DND-41 (cell line): ENCODE measurements at places on chromosomes 16 and 17.

DNA sequence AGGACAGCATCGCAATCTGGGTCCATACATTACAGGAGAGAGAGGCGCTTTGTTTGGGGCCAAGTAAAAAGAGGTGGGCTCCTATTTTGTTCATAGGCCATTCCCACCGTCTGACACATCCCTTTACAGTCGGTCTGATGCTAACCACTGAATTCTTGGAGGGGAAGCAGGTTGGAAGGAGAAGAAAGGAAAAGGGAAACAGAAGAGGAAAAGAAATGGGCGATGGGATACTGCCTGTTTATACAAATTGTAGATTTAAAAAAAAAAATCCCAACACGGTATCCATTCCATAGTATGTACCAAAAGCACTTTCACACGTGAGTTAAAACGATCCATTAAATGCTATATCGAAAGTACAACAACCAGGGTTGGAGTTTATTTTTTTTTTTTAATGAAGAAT is 4.0 kb upstream of the ZFHX3 start:
- DNase-seq: no peak

DNA sequence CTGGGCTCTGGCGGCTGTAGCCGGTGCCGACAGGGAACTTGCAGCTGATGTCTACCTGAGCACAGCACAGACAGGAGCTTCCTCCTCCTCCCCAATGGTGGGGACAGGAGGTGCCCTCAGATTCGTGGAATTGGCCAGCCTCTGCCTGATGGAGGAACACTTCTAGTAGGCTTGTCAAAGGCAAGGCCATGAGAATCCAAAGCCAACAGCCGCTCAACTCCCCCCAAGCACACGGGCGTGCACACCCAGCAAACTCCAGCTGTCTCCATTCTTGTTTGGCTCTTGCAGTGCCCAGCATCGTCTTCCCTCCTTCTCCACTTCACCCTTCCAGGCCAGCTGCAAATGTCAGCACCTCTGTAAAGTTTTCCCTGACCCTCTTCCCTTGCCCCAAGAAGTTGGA is 35.1 kb downstream of the SCNN1G start:
- DNase-seq: no peak

GRCh38 chr17:54194268-54194667 is 371.5 kb downstream of the KIF2B start:
- DNase-seq: no peak

DNA sequence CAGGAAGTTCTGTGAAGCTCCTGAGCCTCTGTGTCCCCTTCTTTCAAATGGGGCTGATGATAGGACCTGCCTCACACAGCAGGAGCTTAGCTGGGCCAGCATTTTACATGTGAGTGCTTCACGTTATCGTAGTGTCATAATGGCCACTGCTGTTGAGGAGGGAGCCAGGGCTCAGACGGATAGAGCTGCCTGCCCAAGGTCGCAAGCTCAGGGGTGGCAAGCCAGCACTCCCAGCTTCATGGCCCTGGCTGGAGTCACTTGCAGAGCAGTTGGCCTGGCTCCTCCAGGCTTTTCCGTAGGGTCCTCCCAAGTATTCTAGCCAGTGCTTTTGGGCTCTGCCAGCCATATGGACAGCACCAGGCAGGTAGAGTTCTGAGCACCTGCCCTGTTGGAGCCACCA is 115.1 kb downstream of the SOCS1 start:
- DNase-seq: no peak

DNA sequence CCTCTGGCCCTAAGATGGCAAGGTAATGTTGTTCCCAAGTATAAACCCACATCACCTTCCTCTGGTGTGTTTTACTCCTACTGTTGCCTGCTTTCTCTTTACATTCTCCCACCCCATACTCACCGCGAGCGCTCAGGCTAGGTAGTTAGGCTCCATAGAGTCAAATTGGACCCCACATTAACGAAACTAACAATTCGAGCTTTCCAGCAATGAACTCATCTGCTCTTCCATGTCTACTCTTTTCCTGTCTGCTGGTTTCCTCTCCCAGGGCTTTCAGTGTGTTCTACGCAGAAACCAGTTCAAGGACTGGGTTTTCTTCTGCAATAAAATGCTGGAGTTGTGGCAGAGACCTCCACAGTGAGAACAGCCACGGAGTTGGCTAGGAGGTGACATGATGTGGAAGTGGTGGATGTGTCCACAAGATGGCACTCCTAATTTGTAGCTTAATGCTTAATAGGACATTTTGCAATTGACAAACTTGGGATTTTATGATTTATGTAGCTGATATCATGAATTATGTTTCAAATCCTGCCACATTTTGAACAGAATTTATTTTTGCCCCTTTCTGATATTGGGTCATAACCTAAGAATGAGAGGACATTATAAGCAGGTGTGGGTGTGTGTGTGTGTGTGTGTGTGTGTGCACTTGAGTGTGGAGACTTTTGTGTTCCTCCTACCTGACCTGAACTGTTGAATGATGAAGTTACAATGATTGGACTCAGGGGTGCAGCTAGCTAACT is 2.2 kb upstream of the UQCRC2 start:
- peak; percentile 19 for DNase-seq

DNA sequence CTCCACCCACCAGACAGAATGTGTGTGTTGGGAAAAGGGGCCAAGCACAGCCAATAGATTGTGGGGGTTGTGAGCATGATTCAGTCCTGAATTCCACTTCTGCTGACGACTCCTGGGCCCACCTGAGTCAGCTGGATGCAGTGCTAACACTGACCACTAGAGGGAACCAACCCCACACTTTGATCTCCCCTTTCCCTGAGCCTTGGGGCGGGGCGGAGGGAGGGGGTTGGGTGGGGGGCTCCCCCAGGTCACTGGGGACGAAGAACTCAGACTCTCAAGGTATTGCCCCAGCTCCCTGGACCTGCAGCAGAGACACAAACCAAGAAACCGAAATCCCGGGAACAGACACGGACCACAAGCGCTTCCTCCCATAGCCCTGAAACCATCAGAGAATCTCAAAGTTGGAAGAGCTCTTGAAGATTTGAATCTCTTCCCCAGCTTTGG is 621 bp upstream of the CSHL1 start:
- peak; percentile 73 for DNase-seq

DNA sequence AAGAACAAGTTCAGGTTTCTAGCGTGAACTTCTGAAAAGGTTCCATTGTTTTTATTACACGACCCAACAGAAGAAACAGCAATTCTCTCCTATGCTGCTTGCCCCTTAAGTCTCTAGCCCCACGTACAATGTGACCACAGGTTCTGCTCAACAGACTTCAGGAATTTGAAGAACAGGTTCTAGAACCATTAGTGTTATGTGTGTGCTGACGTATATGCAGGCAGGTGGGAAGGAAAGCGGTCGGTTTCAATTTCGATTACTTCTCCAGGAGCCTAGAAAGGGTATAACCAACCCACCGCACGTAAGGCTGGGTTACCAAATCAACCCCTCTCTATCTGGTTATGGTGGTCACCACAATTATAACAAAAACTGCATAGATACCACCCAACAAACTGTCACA is 39.4 kb downstream of the XPO6 start:
- no peak for DNase-seq

GRCh38 chr17:10316801-10317542 is 55.8 kb downstream of the MYH13 start:
- DNase-seq: peak; percentile 30

DNA sequence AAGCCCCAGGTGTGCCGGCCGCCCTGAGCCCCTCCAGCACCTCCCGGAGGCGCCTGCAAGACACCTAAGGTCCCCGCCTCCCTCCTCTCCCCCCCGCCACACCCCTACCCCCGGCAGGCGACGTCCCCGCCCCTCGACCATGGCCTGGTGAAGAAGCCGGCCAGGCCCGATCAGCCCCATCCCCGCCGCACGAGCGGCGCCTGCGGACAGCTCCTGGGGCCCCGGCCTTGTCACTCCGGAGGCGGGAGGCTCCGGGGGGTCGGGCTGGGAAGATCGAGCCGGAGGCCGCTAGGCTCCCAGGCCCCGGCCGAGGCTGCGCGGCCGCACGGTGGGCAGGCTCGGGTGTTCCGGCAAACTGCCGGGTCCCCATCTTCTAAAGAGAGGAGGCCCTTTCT is 405 bp upstream of the ACE start:
- DNase-seq: no peak

- no peak for DNase-seq
Observed at GRCh38 chr16:4115209-4115948, 863 bp downstream of the ADCY9 start.

DNA sequence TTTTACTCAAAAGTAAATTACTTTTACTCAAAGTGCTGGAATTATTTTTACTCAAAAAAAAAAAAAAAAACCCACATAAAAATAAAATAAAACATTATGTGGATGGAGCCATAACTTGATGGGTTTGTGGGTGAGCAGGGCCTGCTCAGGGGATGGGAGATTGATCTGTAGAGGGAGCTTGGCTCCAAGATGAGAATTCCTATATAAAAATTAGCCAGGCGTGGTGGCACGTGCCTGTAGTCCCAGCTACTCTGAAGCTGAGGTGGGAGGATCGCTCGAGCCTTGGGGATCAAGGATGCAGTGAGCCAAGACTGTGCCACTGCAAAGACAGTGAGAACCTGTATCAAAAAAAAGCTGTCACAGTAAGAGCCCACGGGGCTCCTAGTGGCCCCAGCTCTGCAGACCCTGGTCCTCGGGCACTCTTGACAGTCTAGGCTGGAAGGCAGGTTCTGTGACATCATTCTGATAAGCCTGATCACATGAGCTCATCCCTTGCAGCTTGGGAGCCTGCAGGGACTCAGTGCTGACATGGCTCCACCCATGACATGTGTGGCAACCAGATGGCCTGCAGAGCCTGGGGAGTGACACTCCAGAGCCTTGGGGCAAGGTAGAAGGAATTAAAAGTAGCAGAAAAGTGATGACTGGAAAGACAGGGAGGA is 42.5 kb downstream of the ST3GAL2 start:
- no peak for DNase-seq

GRCh38 chr17:72056727-72057290 is 64.0 kb upstream of the SOX9 start:
- DNase-seq: no peak

DNA sequence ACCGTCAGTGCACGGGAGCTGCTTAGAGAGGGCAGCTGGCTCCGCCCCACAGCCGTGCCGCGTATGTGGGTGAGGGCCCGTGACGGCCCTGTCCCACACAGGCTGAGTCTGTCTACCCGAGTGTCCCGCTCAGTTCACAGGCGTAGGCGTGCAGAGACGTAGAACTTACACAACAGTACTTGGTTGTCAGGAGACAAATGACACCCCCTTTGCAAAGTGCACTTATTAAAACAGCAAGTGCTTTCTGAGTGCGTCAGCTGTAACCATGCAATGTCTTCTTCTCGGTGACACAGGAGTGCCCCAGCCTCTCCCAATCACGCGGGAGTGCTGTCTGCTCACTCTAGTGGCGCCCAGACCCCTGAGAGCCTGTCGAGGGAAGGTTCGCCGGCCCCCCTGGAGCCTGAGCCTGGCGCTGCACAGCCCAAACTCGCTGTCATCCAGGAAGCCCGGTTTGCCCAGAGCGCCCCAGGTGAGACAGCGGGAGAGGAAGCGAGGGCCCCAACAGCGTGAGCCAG is 64.2 kb downstream of the FOXK2 start:
- no peak for DNase-seq

DNA sequence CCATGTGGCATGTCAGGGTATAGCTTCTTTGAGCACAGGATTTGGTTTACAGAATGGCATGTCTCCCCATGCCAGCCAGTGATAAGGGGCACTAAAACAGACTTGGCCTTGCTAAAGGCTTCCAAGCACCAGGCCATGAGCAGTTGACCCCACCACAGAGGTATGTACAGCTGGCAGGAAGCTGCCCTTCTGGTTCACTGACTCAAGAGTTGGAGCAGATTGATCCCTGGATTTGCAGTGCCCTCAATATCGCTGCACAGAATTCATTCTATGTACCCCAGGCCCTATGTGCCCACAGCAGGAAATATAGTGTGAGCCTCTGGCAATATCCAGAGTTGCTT is 24.3 kb downstream of the HLF start:
- DNase-seq: no peak

DNA sequence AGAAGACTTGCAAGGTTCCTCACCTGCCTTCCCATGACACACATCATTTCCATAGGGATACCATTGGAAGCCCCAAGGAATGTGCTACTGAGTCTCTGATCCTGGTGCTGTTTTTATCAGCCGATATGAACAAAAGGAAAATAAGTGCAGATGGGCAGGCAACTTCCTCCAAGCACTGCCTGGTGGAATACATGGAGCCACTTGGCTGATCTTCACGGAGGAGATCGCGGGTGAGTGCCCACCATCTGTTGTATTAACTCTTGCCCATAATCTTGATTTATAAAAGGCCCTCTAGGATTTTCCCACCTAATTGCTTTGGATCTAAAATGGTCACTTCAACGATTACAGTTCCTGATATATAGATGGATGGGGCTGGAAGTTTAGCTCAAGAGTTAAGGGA is 24.7 kb upstream of the CDRT15 start:
- DNase-seq: no peak

DNA sequence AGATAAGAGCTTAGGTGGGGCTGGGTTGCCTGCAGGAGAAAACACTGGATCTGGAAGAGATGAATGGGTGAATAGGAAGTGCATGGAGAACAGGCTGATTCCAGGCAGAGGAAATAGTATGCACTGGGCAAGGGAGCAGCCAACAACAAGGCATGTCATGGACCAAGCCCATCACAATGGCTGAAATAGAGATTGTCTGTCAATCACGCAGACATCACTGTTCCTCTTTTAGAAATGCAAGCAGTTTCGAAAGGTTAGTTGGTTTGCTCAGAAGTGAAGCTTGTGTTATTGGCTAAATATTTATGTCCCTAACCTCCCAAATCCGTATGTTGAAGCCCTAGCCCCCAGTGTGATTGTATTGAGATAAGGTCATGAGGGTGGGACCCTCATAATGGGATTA is 621.7 kb upstream of the CDH11 start:
- no peak for DNase-seq

DNA sequence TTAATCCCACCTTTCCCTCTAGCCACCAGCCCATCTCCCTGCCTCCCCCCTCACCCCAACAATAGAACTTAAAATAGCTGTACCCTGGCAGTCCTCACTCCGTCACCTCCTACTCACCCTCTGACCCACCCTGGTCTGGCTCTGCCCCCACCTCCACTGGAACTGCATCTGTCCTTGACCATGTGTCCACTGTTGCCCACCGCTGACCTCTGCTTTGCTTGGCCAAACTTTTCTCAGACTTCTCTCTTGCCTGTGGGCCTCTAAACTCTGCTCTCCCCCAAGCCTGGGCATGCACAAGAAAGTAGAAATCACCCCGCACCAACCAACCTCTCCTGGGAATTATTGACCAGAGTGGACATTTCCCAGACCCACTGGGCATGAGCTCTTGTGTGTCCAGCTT is 169.8 kb downstream of the WSCD1 start:
- no peak for DNase-seq

GRCh38 chr17:6643451-6644125 is 2.7 kb downstream of the TXNDC17 start:
- DNase-seq: no peak

GRCh38 chr16:3046641-3047386 is 453 bp downstream of the MMP25 start:
- DNase-seq: no peak

GRCh38 chr17:77770331-77771105 is 188.0 kb upstream of the TNRC6C start:
- DNase-seq: no peak

GRCh38 chr17:83119987-83120864 is 40.8 kb downstream of the METRNL start:
- no peak for DNase-seq
